D721Med (cell line): ENCODE measurements at places on chromosomes 1 and 21.

- DNase-seq: no peak
These were observed 102.6 kb downstream of the ZNF644 start for GRCh38 chr1:90919190-90919719.

GRCh38 chr1:17014671-17015567 is 3.2 kb upstream of the ATP13A2 start:
- DNase-seq: no peak

DNA sequence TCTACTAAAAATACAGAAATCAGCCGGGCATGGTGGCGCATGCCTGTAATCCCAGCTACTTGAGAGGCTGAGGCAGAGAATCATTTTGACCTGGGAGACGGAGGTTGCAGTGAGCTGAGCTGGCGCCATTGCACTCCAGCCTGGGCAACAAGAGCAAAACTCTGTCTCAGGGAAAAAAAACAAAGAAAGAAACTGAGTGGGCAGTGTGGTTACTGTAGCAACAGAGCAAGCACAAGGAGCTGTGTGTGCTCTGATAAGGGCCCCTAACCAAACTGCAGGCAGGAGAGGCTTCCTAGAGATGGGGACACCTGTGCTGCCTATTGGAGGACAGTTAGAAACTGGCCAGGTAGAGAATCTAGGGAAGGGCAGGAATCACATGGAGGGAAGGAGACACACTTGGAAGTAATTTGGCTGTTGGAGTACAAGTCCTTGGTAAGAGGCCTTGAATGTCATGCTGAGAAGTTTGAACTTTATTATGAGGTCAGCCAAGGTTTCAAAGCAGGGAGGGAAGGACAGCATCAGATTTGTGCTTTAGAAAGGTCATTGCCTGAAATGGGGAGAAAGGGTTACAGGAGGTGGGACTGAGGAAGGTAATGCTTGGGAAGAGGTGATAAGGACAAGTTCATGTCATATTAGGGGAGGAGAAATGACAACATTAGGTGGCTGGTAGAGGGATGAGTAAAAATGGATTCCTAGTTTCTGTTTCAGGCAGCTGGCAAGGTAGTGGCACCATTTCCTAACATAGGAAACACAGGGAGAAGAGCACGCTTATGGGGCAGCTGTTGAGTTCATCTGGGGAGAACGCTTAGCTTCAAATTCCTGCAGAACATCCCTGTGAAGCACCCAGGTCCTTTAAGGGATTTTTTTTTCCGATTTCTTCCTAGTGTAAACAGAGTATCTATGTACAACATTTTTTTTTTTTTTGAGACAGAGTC is 69.2 kb upstream of the ARTN start:
- no peak for DNase-seq

GRCh38 chr1:221718381-221719277 is 23.3 kb downstream of the DUSP10 start:
- no peak for DNase-seq
